ENCODE measurements at places on chromosomes 2 and 18. TPM values are rescaled to one million over a fixed set of nuclear protein-coding genes. Genes with fewer than 3 reads are reported as not detected.

DNA sequence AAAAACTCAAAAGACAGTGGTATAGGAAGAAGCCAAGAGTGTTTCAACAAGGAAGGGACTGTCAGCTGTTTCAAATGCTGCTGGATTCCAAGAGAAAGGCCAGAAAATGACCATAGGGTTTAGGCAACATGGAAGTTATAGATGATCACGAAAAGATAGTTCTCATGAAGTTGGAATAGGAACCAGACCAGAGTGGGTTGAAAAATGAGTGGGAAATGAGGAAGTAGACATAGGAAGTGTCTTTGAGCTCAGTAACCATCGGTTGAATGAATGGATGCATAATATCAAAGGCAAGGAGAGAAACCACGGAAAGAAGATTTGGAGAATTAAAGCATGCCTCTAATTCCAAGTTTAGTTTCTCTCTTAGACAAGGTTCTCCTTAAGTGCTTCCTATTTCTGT lies 1.3 kb downstream of the NCAPH start:
- DNase-seq: no peak

DNA sequence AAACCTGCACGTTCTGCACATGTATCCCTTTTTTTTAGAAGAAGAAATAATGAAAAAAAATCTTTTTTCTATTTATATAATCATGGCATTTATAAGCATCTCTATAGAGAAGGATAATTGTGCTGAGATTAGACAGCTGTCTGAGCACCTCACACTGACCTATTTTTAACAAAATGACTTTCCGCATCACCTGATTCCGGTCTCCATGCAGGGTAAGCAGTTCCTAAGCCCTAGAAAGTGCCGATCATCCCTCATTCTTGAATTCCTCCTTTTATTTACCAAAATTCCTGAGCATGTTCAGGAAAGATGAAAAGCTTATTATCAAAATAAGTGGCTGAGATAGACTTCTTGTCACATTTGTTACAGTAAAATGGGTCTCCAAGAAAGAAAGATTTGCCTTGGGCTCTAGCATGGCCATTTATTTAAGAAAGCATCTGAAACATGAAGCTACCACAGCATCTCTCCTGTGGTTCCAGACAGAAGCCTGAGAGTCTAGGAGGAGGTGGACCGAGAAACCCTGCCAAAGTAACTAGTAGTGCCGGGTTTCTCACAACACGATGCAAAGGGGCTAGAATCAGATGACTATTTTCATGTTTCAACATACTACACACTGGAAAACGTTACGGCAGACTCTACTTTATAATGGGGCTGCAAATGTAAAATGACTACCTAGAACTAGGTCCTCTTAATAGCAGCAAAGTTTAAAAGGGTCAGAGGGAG lies 670 bp downstream of the GKN1 start:
- DNase-seq: no peak

DNA sequence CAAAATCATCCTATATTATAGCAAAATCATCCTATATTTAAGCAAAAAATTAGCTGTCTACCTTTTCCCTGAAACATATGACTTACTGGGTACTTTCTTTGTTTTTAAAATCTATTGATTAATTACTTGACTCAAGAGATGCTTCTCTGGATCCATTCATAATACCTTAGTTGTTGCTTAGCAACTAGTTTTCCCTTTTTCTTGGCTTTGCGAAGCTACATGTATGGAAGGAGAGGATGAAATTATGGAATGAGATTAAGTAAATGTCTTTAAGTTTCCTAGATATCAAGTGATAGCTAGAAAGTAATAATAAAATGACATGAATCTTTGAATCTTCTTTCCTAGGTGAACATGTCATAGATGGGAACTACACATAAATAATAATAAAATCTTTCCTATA lies 1033.2 kb upstream of the FAM98A start:
- no peak for DNase-seq

DNA sequence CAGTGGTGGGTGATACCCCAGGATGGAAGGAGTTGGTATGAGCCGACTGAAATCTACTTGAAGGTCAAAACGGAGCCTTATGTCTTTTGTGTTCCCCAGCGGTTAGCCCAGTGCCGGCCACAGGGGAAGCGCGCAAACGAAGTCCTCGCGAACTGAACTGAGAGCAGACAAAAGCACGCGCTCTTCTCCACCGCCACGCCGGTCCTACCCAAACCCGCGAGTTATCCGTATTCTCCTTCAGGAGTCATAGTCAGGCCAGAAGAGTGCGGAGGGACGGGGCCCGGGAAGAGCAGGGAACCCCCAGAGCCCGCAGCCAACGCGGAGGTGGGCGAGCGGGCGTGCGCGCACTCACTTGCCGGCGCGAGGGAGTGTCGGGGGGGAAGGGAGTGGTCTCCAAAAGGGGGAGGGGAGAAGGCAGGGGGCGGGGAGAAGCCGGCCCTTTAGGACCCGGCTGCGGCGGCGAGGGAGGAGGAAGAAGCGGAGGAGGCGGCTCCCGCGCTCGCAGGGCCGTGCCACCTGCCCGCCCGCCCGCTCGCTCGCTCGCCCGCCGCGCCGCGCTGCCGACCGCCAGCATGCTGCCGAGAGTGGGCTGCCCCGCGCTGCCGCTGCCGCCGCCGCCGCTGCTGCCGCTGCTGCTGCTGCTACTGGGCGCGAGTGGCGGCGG lies at the start of gene IGFBP2:
Gene IGFBP2, plus strand, starts transcription at position 469 of the 664 bp plus-strand sequence. Its CDS starts 104 bp downstream, at position 573.
- peak; percentile 72 for DNase-seq

GRCh38 chr18:64149916-64150438 lies 1.1 kb upstream of the LINC00305 start:
- DNase-seq: no peak

DNA sequence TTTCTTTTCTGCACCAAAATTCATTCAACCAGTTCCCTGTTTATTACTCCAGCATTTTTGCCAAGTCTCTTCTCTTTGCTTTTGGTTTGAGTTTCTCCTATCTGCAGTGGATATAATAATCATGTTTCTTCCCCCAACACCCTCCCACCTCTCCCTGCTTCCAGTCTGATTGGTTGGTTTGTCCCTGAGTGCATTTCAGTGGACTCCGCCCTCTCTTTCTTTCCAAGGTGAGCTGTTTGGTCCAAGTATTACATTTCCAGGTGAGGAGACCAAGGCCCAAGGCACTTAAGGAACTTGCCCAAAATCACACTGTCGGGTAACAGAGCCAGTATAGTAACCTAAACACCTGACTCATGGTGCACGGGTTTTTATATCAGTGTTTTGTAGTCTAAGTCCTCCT lies 17.7 kb downstream of the MRO start:
- DNase-seq: no peak

- no peak for DNase-seq
Measured at GRCh38 chr18:43275546-43275945, 1.7 kb downstream of the SYT4 start.

DNA sequence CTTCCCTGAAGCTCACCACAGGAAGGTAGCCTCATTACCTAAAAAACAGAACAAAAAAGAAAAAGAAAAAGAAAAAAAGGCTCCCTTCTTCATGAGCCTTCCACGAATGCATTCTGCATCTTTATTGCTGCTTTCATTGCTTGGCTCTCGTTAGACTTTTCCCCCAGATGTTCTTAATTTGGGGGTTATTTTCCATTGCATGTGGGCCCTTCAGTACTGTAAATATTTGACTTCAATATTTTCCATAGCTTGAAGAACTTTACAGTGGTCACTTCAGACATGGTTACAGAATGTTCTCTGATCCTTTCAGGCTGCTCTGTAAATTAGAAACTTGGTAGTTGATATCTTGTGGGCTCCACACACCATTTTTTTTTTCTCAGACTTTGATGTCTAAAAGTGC lies 65.6 kb upstream of the COPS8 start:
- DNase-seq: no peak

DNA sequence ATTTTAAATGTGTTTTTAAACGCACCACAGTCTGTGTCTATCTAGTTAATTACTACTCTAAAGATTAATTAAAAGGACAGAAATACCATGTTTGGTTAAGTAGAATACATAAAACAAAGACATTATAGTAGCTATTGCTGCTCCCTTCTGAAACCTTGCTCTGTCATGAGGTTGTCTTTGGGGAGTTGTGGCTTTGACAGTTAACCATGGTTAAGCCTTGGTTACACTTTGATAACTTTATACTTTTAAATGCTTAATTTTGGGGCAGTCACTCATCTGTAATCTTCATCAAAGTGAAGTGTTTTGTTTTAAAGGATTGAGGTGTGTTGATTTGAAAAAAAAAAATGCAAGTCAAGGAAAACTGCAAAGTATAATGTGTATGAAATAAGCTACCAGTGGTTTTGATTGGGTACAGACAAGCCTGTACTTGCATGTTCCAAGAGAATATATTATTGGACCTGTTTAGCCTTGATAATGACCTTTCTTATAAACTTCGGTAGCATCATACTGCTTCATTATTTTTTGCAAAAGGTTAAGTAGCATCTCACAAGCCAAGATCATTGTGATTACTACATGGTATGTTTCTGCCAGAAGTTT lies 29.8 kb upstream of the TBR1 start:
- DNase-seq: no peak

GRCh38 chr2:143787674-143788073 lies 658.5 kb downstream of the ARHGAP15 start:
- DNase-seq: no peak

GRCh38 chr2:149597668-149598326 lies 10.2 kb upstream of the MMADHC start:
- DNase-seq: no peak

GRCh38 chr2:217085543-217085942 lies 225.7 kb upstream of the TNP1 start:
- no peak for DNase-seq

GRCh38 chr2:241314226-241315092 lies 1.0 kb downstream of the HDLBP start:
- DNase-seq: no peak

DNA sequence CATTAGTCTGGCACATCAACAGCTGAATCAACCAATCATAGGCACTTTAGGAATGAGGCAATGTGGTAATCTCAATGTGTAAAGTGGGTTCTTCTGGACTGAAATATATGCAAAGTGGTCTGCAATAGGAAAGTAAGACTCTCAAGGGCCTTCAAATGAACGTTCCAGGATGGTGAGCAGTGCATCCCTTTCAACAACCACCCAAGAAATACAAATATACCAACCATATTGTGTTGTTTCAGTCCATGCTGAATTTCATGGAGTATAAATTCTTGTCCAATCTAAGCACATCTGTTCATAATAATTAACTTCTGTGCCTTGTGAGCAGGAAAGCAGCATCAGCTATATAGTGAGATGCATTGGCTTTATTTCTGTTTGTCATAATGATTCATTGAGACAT lies 556.2 kb downstream of the THSD7B start:
- no peak for DNase-seq

DNA sequence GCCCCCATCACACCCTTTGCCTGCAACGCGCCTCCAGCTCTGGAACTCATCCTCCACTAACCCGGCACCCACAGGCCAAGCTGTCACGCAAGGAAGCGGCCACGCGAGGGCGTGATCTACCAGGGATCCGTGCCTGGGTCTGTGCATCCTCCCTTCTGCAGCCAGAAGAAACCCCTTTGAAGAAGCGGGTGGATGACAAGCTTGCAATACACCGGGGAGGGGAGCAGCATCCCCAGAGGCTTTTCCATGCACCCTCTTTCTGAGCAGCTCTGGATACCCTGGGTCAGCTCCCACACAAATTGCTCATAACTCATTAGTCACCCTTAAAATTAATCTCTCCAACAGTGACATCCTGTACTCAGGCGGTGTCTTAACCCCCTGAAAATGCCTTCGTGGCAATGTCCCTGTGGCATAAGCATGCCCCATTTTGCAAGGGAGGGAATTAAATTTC lies 47.6 kb downstream of the PDCL3 start:
- peak; percentile 67 for DNase-seq

DNA sequence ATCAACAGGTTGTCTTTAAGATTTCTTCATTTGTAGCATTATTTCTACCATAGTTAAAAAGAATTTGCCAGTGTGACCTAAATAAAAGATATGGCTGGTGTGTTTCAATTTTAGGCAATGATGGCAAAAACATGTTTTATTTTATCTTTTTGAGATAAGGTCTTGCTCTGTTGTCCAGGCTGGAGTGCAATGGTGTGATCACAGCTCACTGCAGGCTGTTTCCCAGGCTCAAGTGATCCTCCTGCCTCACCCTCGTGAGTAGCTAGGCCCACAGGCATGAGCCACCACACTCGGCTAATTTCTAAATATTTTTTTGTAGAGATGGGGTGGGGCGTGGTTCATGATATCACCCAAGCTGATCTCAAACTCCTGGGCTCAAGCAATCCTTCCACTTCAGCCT lies 47.0 kb upstream of the COBLL1 start:
- no peak for DNase-seq

DNA sequence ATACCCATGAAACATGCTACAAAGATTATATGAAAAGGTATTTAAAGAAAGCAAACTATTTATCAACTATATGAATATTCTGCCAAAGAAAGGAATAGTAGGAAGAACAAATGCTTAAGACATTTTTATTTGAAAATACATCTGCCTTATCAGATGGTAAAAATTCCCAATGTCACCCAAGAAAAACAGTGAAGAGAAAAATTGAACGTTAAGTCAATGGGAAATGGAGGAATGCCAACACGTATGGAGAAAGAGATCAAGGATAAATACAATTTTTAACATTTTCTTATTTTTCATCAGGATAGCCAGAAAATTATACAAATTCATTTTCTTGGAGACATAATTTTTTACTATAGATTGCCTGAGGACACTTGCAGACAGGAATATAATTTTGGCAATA lies 394.2 kb downstream of the ZEB2 start:
- DNase-seq: no peak

DNA sequence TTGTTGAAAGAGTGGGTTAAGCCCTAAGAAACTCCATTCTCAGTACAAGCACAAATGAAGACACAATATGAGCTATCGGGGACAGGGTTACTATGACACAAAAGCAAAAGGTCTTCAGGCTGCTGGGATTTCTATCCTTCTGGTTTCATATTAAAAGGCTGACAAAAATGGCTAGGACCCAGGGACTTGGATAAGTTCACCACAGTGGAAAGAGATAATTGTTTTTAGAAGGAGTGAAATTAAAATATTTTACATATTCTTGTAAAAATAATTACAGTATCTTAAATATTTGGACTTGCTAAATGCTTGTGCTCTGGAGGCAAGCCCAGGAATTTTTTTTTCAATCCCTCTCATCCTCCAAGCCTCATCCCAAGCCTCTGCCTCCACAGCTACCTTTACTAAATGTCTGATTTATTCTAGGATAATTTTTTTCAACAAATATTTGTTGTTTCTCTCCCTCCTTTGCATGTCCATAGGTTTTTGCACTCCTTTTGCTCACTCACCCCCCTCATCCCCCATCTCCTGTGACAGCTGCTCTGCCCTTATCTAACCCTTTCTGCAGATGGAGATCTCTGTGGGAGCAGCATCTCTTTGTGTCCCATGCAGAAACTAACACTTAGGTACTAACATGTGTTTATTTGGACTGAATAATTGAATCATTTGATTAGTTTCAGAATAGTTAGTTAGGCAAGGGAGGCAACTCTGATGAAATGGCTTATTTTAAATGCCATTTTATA lies 47.8 kb upstream of the NABP1 start:
- no peak for DNase-seq

- no peak for DNase-seq
Measured at GRCh38 chr2:195562570-195563566, 94.2 kb upstream of the SLC39A10 start.

GRCh38 chr2:240467149-240467642 lies 31.7 kb downstream of the GPC1 start:
- peak; percentile 15 for DNase-seq

- no peak for DNase-seq
Measured at GRCh38 chr2:44821500-44821899, 120.0 kb upstream of the SIX3 start.

The EPHA4 gene
- 6.9 TPM for polyA plus RNA-seq

The ALLC gene
- not detected for polyA plus RNA-seq

The ARHGAP15 gene
- 3.1 TPM for polyA plus RNA-seq

The DNER gene
- 0.19 TPM for polyA plus RNA-seq

The SERPINB3 gene
- not detected for polyA plus RNA-seq

The NEB gene
- 4.4 TPM for polyA plus RNA-seq

The LDLRAD4 gene
- 14.6 TPM for polyA plus RNA-seq

The MROH2A gene
- not detected for polyA plus RNA-seq

The CHRND gene
- not detected for polyA plus RNA-seq

Measured in heart left ventricle (tissue), 16 donors.